ENCODE measurements at places on chromosomes 2 and 18.

GRCh38 chr2:10094271-10094814 is 14.1 kb upstream of the CYS1 start:
- peaks cover 7% of the 10 kb centered on the region for H3K36me3 ChIP-seq
- H3K27me3 ChIP-seq = peaks cover 18% of the 10 kb centered on the region
- H3K27ac ChIP-seq = no peak overlapping the region
- H3K4me3 ChIP-seq = no peak overlapping the region
- no peak for DNase-seq

DNA sequence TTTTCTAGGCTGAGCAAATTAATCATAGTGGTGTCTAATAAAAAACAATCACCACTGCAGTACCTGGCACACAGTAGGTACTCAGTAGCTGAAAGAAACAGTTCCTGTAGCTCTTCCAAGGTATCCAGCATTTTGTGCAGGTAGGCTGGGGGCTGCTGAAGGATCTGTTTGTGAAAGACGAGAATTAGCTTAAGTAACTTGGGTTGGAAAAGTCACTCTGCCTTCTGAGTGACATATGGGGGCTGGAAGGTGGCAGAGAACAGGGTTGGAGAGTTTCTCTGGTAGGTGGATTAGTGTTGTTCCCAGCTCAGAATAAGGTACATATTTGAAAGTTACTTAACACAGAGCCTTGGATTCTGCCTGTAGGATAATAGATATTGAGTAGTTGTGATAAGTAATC is 72.8 kb downstream of the FMNL2 start:
- no peaks in the 10 kb centered on the region for H3K36me3 ChIP-seq
- no peak overlapping the region for H3K4me3 ChIP-seq
- DNase-seq = no peak
- peaks cover 8% of the 10 kb centered on the region for H3K27me3 ChIP-seq

DNA sequence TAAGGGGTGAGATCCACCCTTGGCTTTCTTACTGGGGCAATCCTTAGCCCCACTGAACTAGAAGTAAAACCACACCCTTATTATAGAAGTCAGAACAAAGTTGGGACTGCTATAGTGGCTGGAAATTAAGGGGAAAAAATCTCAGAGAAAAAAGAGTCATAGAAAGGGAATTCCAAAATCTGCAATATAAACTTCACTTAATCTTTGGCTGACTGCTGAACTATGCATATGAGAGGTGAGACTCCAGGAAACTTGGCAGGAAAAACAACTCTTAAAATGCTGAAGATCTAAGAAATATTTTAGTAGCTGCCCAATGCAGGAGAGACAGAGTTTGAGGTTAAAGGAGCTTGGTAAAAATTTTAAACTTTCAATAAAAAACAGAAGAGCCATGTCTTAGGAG is 201.8 kb upstream of the FN1 start:
- no peak overlapping the region for H3K4me3 ChIP-seq
- H3K27me3 ChIP-seq = peaks cover 6% of the 10 kb centered on the region
- no peak overlapping the region for H3K27ac ChIP-seq
- no peak for DNase-seq

DNA sequence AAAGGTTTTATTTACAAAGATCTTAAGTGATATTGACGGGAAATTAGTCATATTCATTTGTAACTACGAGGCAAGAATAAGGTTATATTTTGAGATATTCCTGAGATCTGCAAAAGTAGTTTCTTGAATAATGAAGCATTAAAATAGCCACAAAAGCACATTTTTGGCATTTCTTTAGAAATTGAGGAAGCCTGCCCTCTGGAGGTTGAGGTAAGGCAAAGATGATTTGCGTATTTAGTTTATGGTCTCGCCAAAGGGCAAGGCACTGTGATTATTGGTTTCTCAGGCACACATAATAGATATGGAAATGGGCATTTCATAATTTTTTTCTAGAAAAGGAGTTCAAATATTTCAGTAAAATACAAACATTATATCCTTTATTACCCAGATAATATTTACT is 143.7 kb upstream of the RPRM start:
- DNase-seq = no peak
- peaks cover 4% of the 10 kb centered on the region for H3K36me3 ChIP-seq
- no peak overlapping the region for H3K4me3 ChIP-seq
- H3K27ac ChIP-seq = no peak overlapping the region
- no peaks in the 10 kb centered on the region for H3K27me3 ChIP-seq

DNA sequence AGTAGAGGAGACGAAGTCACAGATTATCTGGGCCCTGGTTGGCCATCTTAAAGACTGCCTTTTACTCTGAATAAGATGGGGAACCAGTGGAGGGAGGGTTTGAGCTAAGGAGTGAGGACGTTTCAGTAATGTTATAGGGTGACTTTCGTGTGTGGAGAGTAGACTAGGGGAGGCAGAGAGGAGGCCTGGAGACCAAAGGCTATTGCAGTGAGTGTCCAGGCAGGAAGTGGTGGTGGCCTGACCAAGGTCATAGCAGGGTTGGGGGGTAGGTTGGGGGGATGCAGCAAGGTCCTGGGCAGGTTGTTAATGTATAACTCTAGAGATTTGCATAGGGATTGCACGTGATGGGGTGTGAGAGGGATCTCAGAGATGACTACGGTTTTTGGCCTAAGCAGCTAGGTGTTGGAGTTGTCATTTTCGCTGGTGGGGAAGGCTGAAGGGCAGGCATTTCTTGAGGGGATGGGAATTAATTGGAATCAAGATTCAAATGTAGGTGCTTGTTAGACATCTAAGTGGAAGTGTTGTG is 4.9 kb downstream of the CEP192 start:
- peaks cover 10% of the 10 kb centered on the region for H3K4me1 ChIP-seq
- no peaks in the 10 kb centered on the region for H3K27me3 ChIP-seq
- DNase-seq = no peak
